BE2C (cell line): ENCODE measurements at places on chromosomes 2 and 18.
A peak's percentile ranks its signal among the peaks of the same experiment; 100 is the strongest.

- no peak for DNase-seq
Measured at GRCh38 chr2:240456447-240457222, 21.2 kb downstream of the GPC1 start.

GRCh38 chr2:137050949-137051348, 285.6 kb downstream of the THSD7B start:
- no peak for DNase-seq

DNA sequence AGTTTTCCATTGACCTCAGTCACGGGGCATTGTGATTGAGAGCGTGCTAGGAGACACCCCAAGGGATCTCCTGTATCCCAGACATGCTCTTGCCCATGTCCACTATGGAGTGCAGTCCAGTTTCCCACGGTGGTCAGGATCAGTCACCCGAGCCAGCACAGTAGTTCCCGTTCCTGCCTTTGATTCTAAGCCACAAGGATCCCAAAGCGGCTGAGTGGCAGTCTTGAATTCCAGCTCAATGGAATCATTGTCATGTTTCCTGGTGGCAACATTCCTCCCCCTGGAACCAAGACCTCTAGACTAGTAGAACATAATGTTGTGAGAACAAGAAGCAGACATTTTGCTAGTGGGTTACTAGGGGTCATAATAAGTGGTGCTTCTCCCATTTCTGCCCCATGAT, 154.3 kb downstream of the SEPTIN10 start:
- DNase-seq, result no peak

GRCh38 chr2:19059076-19059475, 299.3 kb downstream of the OSR1 start:
- no peak for DNase-seq

DNA sequence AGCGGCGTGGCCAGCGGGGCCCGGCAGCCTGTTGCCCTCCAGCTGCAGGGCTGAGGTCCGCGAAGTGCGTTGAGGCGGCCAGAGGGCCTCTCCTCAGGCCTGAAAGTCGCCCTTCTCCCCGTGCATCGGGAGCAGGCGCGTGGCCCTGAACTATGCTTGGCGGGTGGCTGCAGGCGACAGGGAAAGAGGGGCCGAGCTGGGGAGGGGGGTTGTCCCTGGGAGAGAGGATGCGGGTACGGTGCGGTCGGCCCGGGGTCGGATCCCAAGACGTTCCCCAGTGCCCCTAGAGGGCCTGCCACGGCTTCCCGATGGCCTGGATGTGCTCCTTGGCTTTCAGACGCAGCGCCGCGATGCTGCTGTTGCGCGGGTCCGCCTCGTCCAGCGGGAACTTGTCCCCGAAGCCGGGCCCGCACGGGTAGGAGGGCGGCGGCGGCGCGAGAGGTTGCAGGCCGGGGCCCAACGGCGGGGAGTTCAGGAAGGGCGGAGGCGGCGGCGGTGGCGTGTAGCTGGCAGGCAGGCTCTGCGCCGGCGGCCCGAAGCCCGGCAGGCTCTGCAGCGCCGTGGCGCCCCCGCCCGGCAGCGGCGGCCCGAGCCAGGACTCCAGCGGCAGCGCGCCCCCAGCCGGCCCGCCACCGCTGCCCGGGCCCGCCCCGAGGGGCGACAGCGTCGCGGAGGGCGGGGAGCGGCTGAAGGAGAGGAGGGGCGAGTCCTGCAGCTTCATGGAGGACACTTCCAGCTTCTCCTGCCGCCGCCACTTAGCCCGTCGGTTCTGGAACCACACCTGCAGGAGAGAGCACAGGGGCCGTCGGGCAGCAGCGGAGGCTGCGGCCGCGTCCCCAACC, 4.3 kb downstream of the RAX start:
- DNase-seq, result peak; percentile 57

GRCh38 chr2:134300585-134300984, 46.7 kb downstream of the MGAT5 start:
- DNase-seq, result no peak

GRCh38 chr2:139386401-139386800, 606.2 kb upstream of the NXPH2 start:
- DNase-seq, result no peak

DNA sequence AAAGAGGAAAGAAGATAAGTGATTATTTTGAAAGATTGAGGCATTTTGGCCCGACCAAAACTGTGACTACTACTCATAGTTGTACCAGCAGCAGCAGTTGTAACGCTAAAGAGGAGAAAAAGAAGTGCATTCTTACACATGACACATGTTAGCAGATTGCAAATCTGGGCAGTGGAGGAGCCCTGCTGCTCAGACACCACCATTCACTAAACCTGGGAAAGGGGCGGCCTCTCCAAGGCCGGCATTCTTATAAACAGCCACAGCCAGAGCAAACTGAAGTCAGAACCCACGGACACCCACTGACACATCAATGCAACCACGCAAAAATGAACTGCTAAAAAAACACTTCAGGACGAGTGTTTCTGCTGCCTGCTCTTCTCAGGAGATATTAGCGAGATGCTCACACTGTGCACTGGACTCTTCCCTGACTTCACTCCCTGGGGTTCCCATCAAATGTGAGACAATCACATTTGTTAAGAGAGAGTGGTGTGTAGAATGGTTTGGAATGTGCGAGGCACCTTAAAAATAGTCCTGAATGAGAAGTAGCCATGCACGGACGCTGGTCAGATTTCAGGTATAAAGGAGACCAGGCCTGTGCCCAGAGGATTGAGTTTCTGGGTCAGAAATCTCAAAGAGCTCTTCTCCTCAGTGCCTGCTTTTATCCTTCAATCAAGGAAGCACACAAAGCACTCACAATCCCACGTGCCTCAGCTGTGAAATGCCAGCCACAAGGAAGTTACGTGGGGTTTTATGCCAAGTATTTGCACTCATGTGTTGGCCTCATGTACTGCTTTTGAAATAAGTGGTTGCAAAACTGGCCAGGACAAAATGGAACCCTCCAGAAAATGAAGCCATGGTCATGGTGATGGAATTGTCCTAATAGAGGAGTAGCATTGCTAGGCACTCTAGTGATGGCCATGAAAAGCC, 83.4 kb downstream of the MTCL1 start:
- no peak for DNase-seq

- no peak for DNase-seq
Measured at GRCh38 chr2:84940088-84940470, 30.9 kb upstream of the KCMF1 start.

- no peak for DNase-seq
Measured at GRCh38 chr2:14759082-14759481, 126.6 kb downstream of the LRATD1 start.

DNA sequence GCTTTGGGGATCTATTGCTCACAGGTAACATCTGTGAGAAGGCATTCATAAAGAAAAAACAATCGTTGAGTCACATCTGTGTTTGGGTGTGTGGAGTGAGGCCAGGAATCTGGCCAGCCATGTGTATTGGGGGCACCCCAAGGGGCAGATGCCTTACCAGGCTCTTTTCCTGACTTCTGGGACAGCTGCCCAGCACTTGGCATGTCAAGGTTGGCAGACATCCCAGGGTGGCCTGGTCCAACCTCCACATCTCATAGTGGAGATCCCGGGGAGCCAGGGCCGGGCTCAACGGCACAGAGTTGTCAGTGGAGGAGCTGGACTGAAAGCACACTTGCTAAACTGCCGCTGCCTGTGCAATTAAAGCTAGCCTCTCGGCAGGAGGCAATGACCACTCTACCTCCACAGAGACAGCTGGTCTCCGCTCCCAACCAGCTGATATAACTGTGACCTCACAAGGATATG, 75.3 kb upstream of the MGAT4A start:
- no peak for DNase-seq

DNA sequence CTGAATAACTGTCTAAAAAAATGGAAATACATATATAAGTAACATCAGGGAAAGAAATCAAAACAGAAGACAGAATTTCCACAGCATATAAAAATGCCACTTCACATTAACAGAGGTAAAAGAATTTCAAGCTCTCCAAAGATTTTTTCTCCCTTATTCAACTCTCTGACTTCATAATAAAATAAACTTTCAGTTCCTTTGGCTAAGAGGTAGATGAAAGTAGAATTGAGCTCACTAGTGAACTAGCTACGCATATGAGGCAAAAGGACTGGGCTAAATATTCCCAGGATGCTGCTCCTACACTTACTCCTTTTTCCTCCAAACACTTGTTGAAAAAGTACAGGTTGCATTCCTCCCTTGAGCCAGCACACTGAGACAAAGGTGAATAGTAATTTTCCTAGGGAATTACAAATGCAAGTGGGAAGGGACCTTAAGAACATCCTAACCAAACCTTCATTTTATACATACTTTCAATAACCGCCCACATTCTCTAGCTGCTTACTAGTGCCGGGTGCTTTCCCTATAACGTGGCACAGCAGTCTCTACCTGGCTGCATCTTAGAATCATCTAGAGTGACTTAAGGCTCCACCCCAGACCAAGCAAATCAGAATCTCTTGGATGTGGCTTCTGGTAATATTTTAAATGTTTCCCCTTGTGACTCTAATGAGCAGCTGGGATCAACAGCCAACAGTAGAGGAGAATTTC, 136.6 kb downstream of the MTCL1 start:
- DNase-seq, result no peak

- peak; percentile 20 for DNase-seq
Measured at GRCh38 chr2:214203744-214204289, 207.0 kb upstream of the VWC2L start.

DNA sequence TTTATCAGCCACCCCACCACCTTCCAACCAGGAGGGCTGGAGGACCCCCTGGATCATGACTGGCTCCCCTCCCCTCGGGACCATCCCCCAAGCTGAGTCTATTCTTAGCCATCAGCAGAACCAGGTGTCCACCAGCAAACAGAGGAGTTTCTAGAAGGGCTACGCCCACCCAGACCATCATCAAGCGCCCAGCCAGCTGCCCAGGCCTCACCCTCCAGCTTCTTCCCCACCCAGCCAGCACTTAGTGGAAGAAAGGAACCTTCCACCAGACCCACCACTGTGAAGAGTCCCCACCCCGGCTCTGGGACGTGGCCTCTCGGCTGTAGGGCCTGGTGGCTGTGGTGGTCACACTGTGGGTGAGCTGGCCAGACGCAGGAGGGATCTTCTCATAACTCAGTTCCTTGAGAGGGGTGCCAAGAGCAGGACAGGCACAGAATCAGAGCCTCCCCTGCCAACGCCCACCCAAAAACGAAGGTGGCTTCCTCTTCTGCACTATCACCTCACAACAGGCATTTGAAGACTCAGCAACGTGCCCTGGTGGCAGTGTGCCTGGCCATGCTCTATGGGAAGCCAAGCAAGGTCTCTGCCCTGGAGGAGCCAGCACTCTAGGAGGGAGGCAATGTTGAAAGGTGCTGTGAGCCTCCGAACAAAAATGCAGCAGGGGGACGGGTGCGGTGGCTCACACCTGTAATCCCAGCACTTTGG, 19.0 kb downstream of the BIN1 start:
- DNase-seq, result no peak

- peak; percentile 38 for DNase-seq
Measured at GRCh38 chr2:20573620-20574422, 77.1 kb downstream of the HS1BP3 start.

GRCh38 chr2:62240546-62240945, 44.6 kb downstream of the B3GNT2 start:
- no peak for DNase-seq
